ACHN (cell line): ENCODE measurements at places on chromosomes 5 and 9.

GRCh38 chr9:28413471-28413870 lies 840.2 kb upstream of the C9orf72 start:
- no peak for DNase-seq

GRCh38 chr5:5340206-5340729 lies 82.2 kb upstream of the ICE1 start:
- peak; percentile 90 for DNase-seq

DNA sequence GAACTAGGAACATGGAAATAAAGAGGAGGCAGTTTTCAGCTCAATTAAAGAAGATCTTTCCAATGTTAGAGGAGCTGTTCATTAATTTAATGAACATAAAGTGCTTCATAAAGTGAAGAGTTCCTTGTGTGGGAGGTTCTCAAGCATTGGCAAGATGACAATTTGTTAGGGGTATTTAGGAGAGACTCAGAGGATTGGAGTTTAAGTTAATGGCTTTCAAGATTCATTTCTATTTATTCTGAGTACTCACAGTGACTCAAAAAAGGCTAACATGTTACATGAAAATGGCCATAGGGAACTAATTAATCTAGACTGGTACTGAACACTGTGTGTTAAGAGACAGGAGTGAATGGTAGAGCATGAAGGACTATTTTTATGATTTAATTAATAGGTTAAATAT lies 55.4 kb upstream of the CDH12 start:
- no peak for DNase-seq

GRCh38 chr5:149370878-149371277 lies 8.2 kb downstream of the IL17B start:
- no peak for DNase-seq

DNA sequence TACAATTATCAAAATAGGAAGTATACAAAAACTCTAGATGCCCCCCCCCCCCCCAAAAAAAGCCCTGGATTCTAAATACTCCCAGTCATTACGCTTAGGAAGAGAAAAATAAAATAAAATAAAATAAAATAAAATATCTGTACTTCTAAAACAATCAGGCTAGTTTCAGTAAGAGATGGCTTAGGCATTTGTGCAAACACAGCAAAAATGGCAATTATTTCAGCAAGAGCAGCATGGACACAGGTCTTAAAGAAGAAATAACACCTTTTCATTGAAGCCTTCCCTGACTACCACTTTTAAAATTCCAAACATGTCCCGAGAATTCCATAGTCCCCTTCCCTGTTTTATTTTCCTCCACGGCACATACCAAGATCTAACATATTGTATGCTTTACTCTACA lies 218.6 kb upstream of the POU5F2 start:
- no peak for DNase-seq
